ENCODE measurements at places on chromosomes 16 and 17. TPM values are rescaled to one million over a fixed set of nuclear protein-coding genes. Genes with fewer than 3 reads are reported as not detected.

Gene CA5A
- not detected for total RNA-seq

Gene TVP23A
- total RNA-seq = 0.41 TPM

Gene SMTNL2
- 48.6 TPM for total RNA-seq

Gene SRCIN1
- 1.4 TPM for total RNA-seq

Gene CACNG1
- total RNA-seq = not detected

Measured in Right ventricle myocardium inferior (tissue), 1 donor.